ENCODE measurements at places on chromosomes 1 and 21.

DNA sequence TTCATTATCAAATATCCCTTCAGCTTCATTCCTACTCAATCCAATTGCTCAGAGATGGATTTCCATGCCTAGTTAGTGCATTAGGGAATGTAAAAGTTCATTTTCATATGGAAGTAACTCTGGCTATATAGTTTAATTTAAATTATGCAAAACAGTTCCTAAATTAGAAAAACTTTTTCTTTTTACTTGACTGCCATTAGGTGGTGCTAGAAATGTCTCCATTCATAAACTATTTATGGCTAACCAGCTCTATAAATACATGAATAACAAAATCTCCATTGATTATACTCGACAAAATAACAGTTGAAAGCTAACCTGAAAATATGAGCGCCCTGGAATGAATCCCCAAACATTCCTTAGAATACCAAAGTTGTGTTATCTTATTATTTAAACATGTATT lies 311.4 kb downstream of the USH2A start:
- H3K4me3 ChIP-seq, result no peak overlapping the region
- H3K27ac ChIP-seq, result no peak overlapping the region
- H3K27me3 ChIP-seq, result no peaks in the 10 kb centered on the region
- H3K36me3 ChIP-seq, result no peaks in the 10 kb centered on the region

DNA sequence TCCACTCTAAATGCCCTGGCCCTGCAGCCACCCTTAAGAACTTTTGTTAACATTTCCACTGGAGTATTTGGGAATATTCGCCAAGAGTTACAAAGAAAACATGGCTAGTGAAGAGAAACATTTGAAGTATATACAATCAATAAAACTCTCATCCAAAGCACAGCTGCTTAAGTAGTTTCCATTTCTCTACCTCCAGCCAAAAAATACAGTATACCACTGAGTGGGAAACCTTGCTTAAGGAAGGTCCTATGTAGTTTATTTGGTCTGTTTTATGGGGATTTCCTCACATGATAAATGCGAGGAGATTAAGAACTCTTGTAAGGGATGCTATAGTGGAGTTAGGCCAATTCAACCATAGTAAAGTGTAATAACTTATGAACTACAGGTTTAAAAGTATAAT lies 382.5 kb downstream of the NEGR1 start:
- no peak overlapping the region for H3K4me3 ChIP-seq
- peak; percentile 17 for DNase-seq
- H3K27ac ChIP-seq, result no peak overlapping the region
- no peaks in the 10 kb centered on the region for H3K27me3 ChIP-seq
- H3K4me1 ChIP-seq, result no peaks in the 10 kb centered on the region

DNA sequence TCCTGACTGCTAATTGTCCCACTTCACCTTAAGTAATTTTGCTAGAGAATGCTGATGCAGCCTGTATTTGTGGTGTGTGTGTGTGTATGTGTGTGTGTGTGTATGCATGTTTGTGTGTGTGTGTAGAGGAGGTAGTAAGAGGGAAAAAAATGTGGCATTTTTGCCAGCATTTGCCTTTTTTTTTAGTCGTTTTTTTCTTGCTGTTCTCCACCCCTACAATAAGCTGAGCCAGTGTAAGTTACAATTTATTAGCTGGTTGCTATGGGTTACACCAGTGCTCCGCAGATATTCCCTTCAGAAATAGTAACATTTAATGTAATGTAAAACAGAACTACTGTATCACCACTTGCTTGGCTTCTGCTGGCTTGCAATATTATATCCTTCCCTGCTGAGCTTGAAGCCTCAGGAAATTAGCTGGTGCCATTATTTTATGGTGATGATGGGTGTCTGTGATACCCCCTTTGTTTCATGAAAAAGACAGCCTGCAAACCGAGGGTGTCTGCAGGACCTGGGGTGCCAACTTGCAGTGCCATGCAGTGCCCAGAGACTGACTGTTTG lies 23.4 kb upstream of the IGSF3 start:
- DNase-seq, result no peak
- no peak overlapping the region for H3K27ac ChIP-seq
- H3K4me1 ChIP-seq, result no peaks in the 10 kb centered on the region
- H3K27me3 ChIP-seq, result no peaks in the 10 kb centered on the region
- H3K36me3 ChIP-seq, result no peaks in the 10 kb centered on the region

DNA sequence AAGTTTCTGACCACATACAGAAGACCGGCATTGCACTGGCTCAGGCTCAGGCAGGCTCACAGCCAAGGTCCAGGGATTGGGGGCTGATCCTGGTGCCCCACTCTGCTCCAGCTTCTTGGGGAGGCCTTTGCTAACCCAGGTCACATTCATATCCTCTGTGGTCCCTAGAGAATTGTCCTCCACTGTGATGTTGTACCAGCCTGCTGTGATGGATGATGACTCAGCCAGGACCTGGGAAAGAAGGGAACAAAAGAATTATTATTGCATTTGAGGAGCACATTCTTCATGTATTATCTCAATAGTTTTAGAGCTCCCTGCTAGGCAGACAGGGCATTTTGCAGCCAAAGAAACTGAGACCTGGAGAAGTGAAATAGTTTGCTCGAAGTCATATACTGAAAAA lies 114.3 kb upstream of the ETV3 start:
- no peak overlapping the region for H3K27ac ChIP-seq
- no peaks in the 10 kb centered on the region for H3K27me3 ChIP-seq
- no peak for DNase-seq
- no peaks in the 10 kb centered on the region for H3K4me1 ChIP-seq
- no peaks in the 10 kb centered on the region for H3K36me3 ChIP-seq

GRCh38 chr1:244778344-244778743 lies 57.1 kb upstream of the COX20 start:
- no peak overlapping the region for H3K27ac ChIP-seq
- peak; percentile 91 for DNase-seq
- no peaks in the 10 kb centered on the region for H3K36me3 ChIP-seq
- peaks cover 3% of the 10 kb centered on the region for H3K4me1 ChIP-seq
- H3K4me3 ChIP-seq, result no peak overlapping the region

- H3K4me1 ChIP-seq, result peaks cover 14% of the 10 kb centered on the region
- no peaks in the 10 kb centered on the region for H3K27me3 ChIP-seq
- no peaks in the 10 kb centered on the region for H3K36me3 ChIP-seq
- H3K27ac ChIP-seq, result peak overlapping the region; percentile 21
- DNase-seq, result peak; percentile 74
- no peak overlapping the region for H3K4me3 ChIP-seq
Observed at GRCh38 chr1:59026472-59026948, 242.7 kb upstream of the JUN start.

- H3K27ac ChIP-seq, result no peak overlapping the region
- no peak for DNase-seq
- H3K4me3 ChIP-seq, result no peak overlapping the region
- H3K4me1 ChIP-seq, result no peaks in the 10 kb centered on the region
Observed at GRCh38 chr1:45411510-45411899, 71.3 kb upstream of the MUTYH start.

All from IMR-90 (cell line).